ENCODE measurements at places on chromosomes 11 and 22. TPM values are rescaled to one million over a fixed set of nuclear protein-coding genes. Genes with fewer than 3 reads are reported as not detected.

GRCh38 chr11:76807206-76807875, 24.2 kb downstream of the TSKU start:
- H3K27me3 ChIP-seq: peaks cover 3% of the 10 kb centered on the region
- no peaks in the 10 kb centered on the region for H3K36me3 ChIP-seq
- H3K4me3 ChIP-seq: no peak overlapping the region
- H3K4me1 ChIP-seq: no peaks in the 10 kb centered on the region
- DNase-seq: peak; percentile 70
- H3K27ac ChIP-seq: no peak overlapping the region

DNA sequence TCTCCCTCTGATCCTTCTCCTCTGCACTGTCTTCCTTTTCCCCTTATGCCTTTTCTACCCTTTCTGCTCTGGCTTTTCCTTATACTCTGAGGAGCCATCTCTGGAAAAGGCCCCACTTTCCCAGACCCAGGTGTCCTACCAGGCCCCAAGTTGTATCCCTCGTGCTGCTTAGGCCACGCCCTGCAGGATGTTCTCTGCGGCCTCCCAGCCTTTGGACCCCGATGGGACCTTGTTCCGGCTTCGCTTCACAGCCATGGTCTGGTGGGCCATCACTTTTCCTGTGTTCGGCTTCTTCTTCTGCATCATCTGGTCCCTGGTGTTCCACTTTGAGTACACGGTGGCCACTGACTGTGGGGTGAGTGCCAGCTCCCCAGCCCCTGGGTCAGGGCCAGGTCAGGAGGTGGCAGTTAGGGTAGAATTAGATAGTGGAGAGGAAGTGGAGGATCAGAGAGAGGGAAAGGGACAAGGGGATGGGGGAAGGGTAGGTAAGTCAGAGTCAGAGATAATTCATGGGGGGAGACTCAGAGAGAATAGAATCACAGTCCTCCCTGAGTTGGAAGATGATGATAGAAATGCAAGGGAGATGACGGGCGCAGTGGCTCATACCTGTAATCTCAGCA, 8.9 kb downstream of the PGAP2 start:
- DNase-seq: no peak
- H3K4me1 ChIP-seq: no peaks in the 10 kb centered on the region
- no peak overlapping the region for H3K4me3 ChIP-seq
- H3K27me3 ChIP-seq: no peaks in the 10 kb centered on the region
- H3K27ac ChIP-seq: no peak overlapping the region
- H3K36me3 ChIP-seq: peaks cover 4% of the 10 kb centered on the region

GRCh38 chr11:19895776-19896175, 183.1 kb downstream of the NAV2 start:
- H3K27me3 ChIP-seq: no peaks in the 10 kb centered on the region
- no peak overlapping the region for H3K4me3 ChIP-seq
- no peak overlapping the region for H3K27ac ChIP-seq
- no peaks in the 10 kb centered on the region for H3K36me3 ChIP-seq
- DNase-seq: no peak

GRCh38 chr11:30873924-30874610, 287.9 kb upstream of the MPPED2 start:
- H3K27ac ChIP-seq: no peak overlapping the region
- H3K4me3 ChIP-seq: no peak overlapping the region
- no peaks in the 10 kb centered on the region for H3K27me3 ChIP-seq
- no peaks in the 10 kb centered on the region for H3K36me3 ChIP-seq
- no peak for DNase-seq

Gene MRGPRX4
- total RNA-seq: not detected

GRCh38 chr11:106679581-106679980, 338.7 kb downstream of the GUCY1A2 start:
- H3K4me3 ChIP-seq: no peak overlapping the region
- H3K27ac ChIP-seq: no peak overlapping the region
- no peaks in the 10 kb centered on the region for H3K36me3 ChIP-seq
- no peak for DNase-seq

- no peaks in the 10 kb centered on the region for H3K4me1 ChIP-seq
- no peak overlapping the region for H3K27ac ChIP-seq
- no peaks in the 10 kb centered on the region for H3K27me3 ChIP-seq
- H3K4me3 ChIP-seq: no peak overlapping the region
- no peak for DNase-seq
Measured at GRCh38 chr11:28582506-28582905, 474.3 kb downstream of the METTL15 start.

Data from B cell (primary cell).